ENCODE measurements at places on chromosomes 7 and 10.

DNA sequence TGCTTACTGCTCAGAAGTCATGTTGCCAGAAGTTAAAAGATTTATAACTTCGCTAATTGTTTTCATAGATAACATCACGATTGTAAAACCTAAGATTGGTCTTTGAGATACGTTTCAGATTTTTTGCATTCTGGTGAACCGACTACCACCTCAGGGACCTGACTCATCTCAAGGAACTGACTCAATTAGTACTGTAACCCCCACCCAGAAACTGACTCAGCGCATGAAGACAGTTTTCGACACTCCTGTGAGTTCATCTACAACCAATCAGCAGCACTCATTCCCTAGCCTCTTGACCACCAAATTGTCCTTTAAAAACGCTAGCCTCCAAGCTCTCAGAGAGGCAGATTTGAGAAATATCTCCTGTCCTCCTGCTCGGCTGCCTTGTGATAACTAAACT lies 72.3 kb downstream of the ELMO1 start:
- no peak for DNase-seq

DNA sequence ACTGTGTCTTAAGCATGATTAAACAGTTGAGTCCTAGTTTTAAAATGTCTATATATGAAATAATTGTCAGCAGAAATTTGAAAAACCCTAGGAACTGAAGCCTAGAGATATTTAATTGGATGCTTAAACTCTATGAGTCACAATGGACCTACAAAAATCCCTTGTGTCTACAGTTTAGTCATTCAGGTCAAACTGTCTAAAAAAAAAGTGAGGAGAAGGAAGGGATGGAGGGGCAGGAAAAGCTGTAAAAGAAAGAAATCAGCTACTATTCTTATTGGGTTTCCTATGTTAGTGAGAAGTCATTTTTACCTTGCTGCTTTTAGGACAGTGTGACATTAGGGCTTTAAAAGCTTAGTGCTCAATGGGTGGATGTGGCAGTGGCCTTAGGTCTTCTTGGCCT lies 406.1 kb upstream of the FZD8 start:
- no peak for DNase-seq

DNA sequence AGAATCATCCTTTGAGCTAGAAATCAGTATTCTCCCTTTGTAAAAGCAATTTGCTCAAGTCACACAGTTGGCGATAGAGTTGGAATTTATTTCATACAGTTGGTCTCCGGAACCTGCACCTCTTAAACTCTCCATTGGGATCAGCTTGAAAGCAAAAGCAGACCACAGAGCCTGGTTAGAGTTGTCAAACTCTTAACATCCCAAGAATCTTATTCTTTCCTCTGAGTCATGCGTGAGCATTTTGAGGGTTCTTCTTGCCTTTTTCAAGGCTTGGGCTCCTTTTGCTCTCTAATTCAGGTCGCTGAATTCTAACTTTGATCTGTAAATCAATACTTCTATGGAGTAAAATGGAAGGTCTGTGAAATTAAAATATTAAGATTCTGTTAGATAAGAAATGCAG lies 19.6 kb upstream of the SCIN start:
- DNase-seq: no peak

- DNase-seq: no peak
Observed at GRCh38 chr10:132946-133898, 2.0 kb upstream of the ZMYND11 start.

- DNase-seq: no peak
Observed at GRCh38 chr10:25078658-25079431, 62.4 kb downstream of the THNSL1 start.

DNA sequence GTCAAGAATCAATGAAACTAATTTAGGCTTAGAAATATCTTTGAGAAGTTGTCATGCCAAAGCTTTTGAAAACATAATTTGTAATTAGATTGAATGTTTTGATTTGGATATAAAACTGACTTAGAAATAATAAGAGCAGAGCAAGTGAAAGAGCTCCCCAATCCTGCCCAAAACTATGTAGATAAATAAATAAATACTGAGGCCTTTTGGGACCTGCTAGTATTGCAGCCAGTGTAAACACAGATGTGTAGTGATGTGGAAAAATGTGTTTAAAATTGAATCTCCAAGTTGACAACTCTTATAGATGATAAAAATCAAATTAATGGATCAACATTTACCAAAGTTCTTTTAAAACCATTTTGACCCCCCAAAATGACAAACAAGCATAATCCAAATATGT lies 896.1 kb downstream of the CNTNAP2 start:
- DNase-seq: no peak

GRCh38 chr10:13051126-13051694 lies 48.8 kb upstream of the OPTN start:
- DNase-seq: no peak

Data from hematopoietic multipotent progenitor cell treated with erythropoietin and hydrocortisone succinate and interleukin-3 and kit ligand, for 17 days (in vitro differentiated cells).